M059J (cell line): ENCODE measurements at places on chromosomes 12 and 14. TPM values are rescaled to one million over a fixed set of nuclear protein-coding genes. Genes with fewer than 3 reads are reported as not detected.
A peak's percentile ranks its signal among the peaks of the same experiment; 100 is the strongest.

- DNase-seq = peak; percentile 42
These were observed 21.8 kb downstream of the PLXNC1 start for GRCh38 chr12:94169966-94170689.

- DNase-seq = no peak
These were observed 157.1 kb upstream of the ARHGAP5 start for GRCh38 chr14:31920001-31920400.

GRCh38 chr14:77055306-77055705, 26.8 kb upstream of the IRF2BPL start:
- no peak for DNase-seq

GRCh38 chr12:6807170-6807569, 14.5 kb upstream of the GPR162 start:
- DNase-seq = peak; percentile 28

DNA sequence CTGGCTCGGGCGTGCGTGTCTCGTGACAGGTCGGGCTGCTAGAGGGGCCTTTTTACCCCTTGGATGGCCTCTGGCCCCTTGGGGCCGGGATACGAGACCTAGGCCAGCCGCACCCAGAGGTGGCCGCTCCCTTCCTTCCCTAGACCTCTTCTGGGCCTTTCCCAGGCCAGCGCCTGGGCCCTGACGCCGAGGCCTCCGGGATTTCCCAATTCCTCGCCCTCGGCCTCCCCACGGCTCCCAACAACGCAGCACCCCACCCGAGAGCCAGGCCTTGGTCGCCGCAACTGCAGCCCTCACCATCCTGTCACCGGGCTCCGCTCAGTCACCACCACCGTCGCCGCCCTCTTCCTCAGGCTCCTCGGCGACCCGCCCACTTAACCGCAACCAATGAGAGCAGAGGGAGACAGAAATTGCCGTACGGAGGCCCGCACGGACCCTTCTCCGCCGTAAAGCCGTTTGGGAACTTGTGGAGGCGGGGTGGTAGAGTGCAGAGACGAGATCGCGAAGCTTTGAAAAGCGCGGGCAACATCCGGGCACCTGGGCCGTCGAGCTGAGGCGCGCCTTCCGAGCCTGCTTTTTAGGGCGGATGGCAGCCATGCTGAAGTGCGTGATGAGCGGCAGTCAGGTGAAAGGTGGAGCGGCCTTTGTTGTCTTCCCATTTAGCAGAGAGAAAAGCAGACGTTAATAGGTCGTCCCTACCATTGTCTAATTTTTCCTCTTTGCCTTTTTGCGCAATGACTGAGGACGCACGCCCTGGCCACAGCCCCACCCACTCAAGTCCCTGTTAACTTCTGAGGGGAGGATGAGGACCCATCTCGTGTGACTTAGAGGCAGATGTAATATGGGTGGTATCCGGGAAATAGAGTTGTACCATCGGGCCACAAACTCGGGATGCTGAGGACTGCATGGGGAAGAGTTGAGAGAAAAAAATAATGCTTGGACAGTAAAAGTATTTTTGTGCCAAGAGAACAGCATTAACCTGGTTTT, at the start of the genes RAD9B and VPS29:
RAD9B (plus strand) TSS at position 580 of the 987 bp plus-strand sequence; CDS start at position 587, 7 bp downstream.
VPS29 (minus strand) TSS at position 360 of the 987 bp plus-strand sequence; CDS start at position 300, 60 bp downstream.
- peak; percentile 98 for DNase-seq

- no peak for DNase-seq
These were observed 65.6 kb downstream of the NCOR2 start for GRCh38 chr12:124501827-124502226.

DNA sequence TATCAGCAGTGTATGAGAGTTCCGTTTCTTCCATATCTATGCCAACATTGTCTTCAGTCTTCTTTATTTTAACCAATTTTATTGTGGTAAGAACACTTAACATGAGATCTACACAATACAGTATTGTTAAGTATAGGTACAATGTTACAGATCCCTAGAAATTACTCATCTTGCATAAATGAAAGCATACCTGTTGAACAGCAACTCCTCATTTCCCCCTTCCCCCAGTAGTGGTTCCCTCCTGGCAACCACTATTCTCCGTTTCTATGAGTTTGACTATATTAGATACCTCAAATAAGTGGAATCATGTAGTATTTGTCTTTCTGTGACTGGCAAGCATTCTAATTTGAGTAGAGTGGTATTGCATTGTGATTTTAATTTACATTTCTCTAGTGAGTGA, 150.5 kb downstream of the CRADD start:
- no peak for DNase-seq

DNA sequence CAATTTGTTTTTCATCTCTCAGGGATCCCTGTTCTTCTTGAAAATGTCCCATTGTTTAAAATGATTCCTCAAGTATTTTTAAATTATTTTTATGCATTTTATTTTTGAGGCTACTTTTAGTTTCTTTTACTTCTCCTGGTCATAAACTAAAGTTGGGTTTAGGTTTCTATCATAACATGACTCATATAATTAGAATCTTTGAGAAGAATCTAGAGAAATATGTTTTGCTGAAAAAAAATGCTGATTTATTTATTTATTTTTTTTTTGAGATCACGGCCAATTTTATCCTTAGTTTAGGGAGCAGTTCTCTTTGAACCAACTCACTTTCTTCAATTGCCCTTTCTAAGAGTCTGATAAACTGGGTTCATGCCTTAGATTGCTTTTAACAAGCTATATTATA, 1157.1 kb downstream of the BCL11B start:
- no peak for DNase-seq

- DNase-seq = no peak
These were observed 466.2 kb upstream of the FOXG1 start for GRCh38 chr14:28300356-28300755.

- DNase-seq = peak; percentile 13
These were observed 262.1 kb downstream of the BCL11B start for GRCh38 chr14:99009871-99010270.

DNA sequence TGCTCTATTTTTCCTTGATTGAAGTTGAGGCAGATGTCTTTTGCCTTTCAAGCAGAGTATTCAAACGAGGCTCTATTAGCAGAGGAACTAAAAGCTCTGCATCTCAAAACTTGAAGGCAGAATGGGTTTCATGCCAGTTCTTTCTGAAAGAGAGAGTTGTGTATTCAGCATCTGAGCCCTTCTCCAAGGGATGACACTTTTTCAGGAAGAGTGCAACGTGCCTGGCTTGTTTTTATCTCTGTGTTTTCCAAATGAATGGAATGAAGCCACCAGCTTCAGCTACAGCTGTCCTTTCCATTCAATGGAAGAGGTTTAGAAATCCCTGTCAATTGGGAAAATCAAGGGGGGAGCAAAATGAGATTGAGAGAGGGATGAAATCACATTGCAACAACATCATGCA, 14.6 kb downstream of the BEST3 start:
- DNase-seq = no peak

- DNase-seq = no peak
These were observed 4.0 kb downstream of the ACVRL1 start for GRCh38 chr12:51911307-51911706.

- DNase-seq = peak; percentile 84
These were observed 5.6 kb upstream of the CRIP1 start for GRCh38 chr14:105480807-105481801.

DNA sequence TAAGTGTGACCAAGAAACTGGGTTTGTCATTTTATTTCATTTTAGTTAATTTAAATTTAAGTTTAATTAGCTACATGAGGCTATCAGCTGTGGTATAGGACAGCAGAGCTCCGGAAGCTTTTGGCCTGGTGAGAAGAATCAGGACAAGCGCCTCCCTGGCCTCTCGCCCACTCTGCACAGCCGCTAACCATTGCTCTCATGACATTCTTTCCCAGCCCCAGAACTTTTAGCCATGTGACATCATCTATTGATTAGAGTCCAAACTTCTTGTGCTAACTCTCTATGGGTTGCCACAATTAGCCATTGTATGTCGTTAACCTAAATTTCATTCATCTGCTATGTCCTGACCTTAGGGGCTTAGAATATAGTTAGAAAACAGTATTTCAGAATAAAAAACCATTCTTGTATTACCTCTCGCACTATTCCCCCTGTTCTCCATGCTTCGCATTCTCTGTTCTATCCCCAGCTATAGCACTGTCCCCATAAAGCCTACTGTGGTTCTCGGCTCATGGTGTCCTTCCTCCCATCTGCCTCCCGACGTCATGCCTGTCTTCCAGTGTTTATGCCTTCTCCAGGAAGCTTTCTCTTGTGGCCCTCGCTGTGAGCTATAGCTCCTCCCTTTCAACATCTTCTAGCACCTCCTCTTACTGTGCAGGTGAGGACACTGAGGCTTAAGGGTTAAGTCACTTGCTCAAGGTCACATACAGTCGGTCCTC, 23.5 kb downstream of the SSH1 start:
- peak; percentile 84 for DNase-seq

DNA sequence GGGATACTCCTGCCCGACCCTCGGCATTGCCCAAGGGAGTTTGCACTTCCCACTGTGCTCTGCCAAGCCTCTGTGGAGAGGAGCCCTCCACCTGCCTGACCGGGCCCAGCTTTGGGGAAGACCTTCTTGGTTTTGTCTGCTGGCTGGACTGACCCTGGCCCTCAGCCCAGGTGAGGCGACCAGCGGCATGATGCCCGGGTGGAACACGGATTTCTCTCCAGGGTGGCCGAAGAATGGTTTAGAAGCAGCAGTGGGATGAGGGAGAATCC, 15.6 kb downstream of the ZBTB42 start:
- DNase-seq = no peak

DNA sequence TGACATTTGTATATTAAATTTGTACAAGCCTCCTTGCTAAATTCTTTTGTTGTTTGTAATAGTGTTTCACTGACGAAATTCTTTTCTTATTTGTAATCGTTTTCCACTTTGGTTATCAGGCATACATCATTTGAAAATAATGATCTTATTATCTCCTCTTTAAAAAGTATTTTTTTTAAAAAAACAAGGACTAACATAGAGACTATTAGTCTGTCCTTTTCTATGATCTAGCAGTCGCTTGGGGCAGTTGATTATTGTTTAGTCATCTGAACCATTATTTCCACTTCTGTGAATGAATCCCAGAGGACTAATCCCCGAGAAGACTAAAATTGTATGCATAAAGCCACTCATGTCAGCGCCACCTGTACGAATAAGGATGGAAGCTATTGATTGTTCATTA, 11.5 kb downstream of the ADGRD1 start:
- DNase-seq = no peak

- DNase-seq = no peak
These were observed 1.2 kb downstream of the FBXO34 start for GRCh38 chr14:55272387-55272786.

DNA sequence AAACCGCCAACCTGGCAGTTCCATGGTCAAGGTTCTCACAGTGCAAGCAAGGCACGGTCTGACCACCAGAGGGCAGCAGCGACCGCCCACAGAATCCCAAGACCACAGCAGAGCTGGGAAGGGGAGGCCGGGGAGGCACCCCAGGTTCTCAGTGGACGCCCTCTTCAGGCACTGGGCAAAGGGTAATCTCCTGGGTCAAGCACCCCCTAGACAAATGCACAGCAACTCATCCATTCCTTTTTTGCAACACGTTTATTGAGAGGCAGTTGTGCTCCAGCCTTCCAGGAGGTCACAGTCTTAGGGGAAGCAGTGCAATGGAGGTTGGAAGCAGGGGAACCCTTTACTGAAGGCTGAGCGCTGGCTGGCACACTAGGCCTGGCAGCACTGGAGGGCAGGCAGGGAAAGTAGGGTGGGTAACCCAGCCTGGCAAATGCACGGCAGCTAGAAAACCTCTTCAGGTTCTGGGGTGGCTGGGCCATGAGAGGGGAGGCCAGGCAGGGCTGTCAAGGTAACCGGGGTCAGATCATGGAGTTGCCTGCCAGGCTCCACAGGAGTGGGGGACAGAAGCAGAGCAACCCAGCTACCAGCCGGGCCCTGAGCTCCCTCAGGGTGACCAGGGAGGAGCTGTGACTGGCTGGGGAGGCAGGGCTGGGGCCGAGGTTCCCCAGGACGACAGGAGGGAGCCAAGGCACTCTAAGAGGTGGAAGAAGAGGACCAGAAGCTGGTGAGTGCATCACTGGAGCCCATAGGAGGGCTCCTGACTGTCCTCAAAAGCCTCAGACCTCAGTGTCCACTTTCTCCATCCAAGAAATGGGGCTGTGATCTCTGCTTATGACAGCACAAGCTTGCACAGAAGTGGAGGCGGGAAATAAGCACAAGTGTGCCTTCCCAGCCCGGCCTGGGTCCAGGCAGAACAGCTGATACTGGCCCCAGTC, 1.8 kb upstream of the RHOF start:
- DNase-seq = peak; percentile 81

GRCh38 chr12:42507565-42507964, 82.0 kb downstream of the PRICKLE1 start:
- no peak for DNase-seq

GRCh38 chr12:75694534-75695268, 183.3 kb upstream of the KRR1 start:
- no peak for DNase-seq

GRCh38 chr14:32121948-32122347, 44.8 kb downstream of the ARHGAP5 start:
- DNase-seq = peak; percentile 14

- no peak for DNase-seq
These were observed 529.1 kb upstream of the TBX3 start for GRCh38 chr12:115213118-115213517.

DNA sequence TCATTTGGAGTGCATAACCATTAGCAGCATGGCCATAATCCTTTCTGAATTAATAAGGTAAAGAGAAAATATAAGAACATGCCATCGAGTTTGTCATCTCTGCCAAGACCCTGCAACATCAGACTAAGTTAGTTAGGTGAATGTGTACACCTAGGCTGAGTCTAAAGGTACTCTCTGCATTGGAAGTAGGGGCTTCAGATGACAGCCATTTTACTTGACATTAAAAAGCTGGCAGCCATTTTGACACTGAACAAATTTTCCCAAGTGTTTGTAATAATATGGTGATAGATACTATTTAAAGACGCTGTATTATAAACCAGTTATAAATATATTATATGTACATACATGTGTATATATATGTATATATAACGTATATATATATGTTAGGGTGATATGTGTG, 79.0 kb downstream of the SUDS3 start:
- DNase-seq = no peak

- DNase-seq = no peak
These were observed 77.8 kb upstream of the BDKRB2 start for GRCh38 chr14:96126783-96127271.

GRCh38 chr14:57009585-57010515, 199.6 kb upstream of the OTX2 start:
- no peak for DNase-seq

GRCh38 chr12:61798778-61799177, 461.4 kb upstream of the USP15 start:
- DNase-seq = no peak

DNA sequence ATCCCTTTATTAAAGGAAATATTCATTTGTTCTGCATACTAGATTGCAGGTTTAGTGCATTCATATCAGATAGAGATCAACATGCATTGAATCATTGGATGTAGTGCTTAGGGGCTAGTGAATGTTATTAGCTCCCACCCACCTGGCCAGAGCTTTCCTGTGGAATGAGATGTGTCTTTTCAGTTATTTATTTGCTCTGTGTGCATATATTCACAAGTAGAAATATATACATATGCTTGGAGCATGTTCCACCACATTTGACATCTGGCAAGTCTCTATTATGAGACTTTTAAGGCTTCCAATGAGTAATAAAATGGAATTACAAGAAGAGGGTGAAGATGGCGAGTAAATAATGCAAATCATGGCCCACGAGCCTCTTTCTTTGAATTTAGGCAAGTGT, 180.0 kb upstream of the LMO3 start:
- no peak for DNase-seq

GRCh38 chr12:20375560-20375959, 7.2 kb downstream of the PDE3A start:
- DNase-seq = no peak

The POLE2 gene
- 17.4 and 27.8 TPM in 2 replicates for total RNA-seq

The FZD10 gene
- not detected in 2 replicates for total RNA-seq

The GLIPR1L2 gene
- total RNA-seq = not detected in 2 replicates

The POC1B gene
- 19.4 and 21.7 TPM in 2 replicates for total RNA-seq

The LMO3 gene
- not detected in 2 replicates for total RNA-seq

The SH2B3 gene
- total RNA-seq = 31.5 and 48.6 TPM in 2 replicates

The HHIPL1 gene
- 0.15 and 1.2 TPM in 2 replicates for total RNA-seq

The ABCD2 gene
- total RNA-seq = 0.02 TPM in 1 of 2 replicates, not detected in the other

The TESPA1 gene
- 1.5 and 2.1 TPM in 2 replicates for total RNA-seq

The ALKBH2 gene
- total RNA-seq = 4.2 and 10.8 TPM in 2 replicates
